Panc1 (cell line): ENCODE measurements at places on chromosomes 5 and 9.

DNA sequence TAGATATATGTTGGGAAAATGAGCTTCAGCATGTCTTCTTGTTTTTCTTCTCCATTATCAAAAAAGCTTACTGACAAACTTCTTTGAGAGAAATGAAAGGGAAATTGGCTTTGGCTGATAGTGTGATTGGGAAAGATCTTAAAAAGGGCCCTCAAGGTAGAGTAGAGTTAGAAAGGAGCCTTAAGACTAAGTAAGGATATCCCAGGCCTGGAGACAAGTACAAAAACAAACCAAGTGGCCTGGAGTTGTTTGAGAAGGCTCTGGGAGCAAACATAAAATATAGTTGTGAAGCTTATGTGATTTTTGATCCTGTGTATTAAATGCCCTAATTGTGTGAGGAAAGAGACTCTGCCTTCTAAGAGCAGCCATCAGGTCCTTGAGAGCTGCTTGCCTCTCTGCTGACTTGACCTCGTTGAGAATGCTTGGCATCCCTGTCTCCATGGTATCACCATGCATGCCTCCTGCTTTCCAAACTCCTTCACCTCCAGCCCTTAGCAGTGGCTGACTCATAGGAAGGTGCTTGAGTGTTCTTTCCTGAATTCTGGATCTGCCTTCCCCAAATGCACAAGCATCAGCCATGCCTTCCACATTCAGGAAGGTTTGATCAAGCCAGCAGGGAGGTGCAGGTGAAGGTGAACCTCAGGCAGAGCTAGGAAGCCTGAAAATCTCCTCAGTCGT is 78.9 kb downstream of the SMARCA2 start:
- no peak for DNase-seq

GRCh38 chr9:121895358-121895757 is 197.8 kb downstream of the TTLL11 start:
- DNase-seq: no peak

DNA sequence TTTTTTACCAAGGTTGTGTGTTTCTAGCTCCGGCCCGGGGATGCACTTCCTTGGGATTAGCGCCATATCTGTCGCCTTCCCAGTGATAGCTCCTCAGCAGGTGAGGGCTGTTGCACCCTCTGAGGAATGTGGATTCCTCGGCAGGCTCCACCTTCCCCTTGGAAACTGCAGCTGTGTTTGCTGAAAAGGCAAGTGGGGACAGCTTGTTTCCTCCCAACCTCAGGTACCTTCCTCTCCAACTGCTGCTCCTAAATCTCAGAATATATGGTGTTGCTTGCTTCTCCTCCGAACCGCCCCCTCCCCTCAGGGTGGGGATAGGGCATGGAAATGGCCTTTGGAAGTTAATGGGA is 1.3 kb downstream of the SLC1A1 start:
- DNase-seq: no peak

GRCh38 chr5:115431116-115431515 is 113.5 kb downstream of the FEM1C start:
- no peak for DNase-seq

DNA sequence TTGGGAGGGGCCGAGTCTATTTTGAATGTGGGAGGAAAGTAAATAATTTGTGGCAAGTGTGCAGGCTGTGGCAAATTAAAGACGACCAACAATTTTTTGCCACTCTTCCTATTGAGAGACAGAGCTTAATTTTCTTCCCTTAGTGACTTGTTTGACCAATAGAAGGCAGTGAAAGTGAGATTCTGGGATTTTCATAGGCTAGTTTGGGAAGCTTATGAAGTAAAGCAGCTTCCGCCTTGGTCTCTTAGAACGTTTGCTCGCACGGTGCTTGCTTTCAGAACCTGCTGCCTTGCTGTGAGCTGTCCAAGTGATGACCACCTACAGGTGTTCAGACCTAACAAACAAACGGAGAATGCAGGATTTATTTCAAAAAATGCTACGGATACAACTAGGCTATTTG is 6.7 kb upstream of the OR1N2 start:
- no peak for DNase-seq

- DNase-seq: no peak
These were observed 21.5 kb upstream of the RALGPS1 start for GRCh38 chr9:126893079-126893478.

DNA sequence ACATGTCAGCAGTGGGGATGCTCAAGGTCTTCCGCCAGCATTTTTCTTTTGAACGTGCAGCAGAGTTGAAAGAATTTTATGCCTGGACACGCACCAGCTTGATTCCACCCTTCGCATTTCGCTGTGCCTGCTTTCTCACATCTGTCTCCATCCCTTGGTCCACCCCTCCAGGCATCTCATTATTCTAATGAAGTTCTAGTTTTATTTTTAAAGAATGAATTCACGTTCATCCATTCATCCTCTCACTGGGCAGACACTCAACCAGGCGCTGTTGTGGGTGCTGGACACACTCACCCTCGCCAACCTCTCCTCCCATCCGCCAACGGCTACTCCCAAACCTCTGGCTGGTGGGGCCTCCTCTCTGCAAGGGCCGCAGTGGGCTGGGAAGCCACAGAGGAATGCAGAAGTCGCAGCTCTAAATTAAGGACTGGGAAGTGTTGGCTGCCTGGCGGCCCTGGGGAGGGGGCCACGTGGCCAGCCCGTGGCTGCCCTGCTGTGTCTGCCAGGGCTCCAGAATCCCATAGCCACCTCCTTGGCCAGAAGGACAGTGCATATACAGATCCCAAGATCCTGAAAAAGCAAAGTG is 6.7 kb downstream of the SUSD3 start:
- no peak for DNase-seq

- no peak for DNase-seq
These were observed 123.2 kb downstream of the ZNF608 start for GRCh38 chr5:124623265-124623664.

GRCh38 chr5:50623666-50624065 is 42.8 kb upstream of the PARP8 start:
- no peak for DNase-seq

- DNase-seq: no peak
These were observed 141.4 kb upstream of the RGS7BP start for GRCh38 chr5:64364426-64364825.

DNA sequence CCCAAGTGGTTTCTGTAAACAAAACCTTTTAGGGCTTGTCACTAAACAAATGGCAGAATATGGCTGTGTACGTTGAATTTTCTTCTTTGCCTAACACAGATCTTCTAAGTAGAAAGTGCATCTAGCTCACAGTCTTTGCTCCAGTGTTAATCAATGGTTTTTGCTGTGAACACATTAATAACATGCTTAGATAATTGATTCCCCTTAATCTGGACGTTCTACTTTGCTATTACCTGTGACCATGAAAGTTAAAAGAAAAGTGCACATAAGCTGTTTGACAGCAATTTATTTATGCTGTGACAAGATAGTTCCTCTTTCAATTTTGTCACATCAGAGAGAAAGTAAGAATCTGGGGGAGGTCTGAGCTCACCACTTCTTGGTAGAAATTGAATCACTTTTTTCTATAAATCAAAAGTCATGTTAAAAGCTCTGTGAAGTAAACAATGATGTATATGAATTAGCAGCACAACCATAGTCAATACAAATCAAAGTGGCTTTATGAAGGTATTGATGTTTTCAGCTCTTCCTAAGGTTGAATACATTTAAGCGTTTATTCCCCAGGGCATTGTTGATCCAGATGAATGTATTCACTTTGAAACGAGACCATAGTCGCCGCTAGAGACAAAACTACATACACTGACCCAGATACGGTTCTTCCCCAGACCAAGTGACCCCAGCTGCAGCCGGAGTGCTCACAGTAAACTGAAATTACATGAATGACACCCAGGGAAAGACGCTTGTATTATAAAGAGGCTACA is 174.6 kb upstream of the ZNF608 start:
- no peak for DNase-seq

DNA sequence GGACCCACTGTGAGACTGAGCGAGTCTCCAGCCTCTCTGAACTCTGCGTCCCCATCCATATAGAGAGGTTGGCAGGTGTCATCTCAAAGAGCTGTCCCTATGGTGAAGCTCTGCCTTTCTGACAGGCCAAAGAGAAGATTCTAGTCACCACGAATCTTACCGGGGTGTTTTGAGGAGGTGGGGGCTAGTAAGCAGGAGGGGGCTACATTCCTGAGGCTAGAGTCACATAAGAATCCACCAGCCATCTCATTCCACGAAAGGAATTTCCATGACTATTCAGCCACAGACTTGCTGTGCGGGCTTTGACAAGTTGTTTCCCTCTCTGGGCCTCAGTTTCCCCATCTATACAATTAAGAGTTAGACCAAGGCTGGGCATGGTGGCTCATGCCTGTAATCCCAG is 16.3 kb downstream of the PDGFRB start:
- DNase-seq: no peak

DNA sequence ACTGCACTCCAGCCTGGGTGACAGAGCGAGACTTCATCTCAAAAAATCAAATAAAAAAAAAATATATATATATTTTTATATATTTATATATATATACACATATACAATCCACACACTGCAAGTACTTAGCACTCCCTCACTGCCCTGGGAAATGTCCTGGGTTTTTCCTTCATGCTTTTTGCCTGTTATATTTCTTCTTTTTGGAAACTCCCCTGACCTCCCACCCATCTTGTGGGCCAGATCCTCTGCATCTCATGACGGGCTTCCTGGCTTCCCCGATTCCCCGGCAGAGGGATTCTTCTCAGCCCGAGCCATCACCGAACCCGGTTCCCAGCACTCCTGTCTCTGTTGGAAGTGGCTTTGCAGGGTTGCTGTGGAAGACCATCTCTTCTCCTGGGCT is 39.5 kb upstream of the NCS1 start:
- DNase-seq: no peak

GRCh38 chr9:91489361-91489899 is 65.8 kb upstream of the NFIL3 start:
- no peak for DNase-seq

GRCh38 chr5:2651116-2651515 is 100.4 kb downstream of the IRX2 start:
- DNase-seq: no peak

DNA sequence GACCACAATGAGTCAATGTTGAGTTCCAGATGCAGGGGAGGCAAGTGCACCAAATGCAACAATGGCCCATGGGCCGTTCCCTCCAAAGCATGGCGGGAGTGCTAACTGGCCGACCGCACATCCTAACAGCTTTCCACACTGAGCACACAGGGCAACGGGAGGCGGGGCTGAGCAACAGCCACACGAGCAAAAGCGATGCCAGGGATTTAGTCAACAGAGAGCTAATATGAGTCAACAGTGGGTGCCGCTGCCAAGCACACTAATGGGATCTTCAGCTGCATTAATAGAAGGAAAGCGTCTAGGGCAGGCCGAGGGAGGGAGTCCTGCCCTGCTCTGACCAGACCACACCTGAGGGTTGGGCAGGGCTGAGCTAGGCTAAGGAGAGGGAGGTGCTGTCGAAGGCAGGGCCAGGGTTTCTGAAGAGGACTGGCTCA is 4.6 kb downstream of the EPB41L4B start:
- DNase-seq: peak; percentile 89
